ENCODE measurements at places on chromosomes 2 and 18.

DNA sequence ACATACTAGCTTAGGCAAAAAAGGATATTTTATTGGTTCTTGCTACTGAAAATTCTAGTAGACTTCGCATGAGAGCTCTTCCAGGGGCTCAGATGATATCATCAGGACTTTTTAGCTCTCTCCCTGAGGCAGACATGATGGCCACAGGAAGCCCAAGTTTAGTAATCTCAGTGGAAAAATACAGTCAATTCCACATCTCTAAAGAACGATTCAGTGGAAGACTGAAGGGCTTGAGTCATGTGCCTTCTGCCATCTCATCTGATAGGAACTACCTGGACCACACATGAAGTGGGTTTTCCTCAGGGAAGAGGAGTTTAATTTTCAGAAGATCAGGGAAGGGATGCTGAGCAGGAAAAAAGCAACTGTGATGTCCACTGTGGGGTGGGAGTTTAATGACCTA, 117.3 kb downstream of the TTC27 start:
- no peak for DNase-seq

DNA sequence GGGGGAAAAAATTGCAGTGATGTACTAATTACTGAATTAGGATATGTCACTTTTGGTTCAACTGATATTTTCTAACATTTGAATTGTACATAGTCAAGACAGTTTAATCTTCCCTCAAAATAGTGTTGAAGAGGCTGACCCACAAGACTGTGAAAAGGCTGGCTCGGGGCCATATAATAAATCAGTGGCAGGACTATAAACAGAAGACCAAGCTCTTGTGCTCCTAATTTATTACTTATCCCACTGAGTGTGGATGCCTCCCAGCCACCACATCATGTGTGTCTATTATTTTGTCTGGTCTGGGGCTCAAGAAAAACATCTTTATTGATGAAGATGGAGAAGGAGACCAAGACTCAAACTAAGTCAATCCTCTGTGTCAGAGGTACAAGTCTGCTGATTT, 64.4 kb downstream of the PLEKHM3 start:
- no peak for DNase-seq

- DNase-seq: no peak
Measured at GRCh38 chr2:175057078-175057685, 52.0 kb upstream of the CHN1 start.

DNA sequence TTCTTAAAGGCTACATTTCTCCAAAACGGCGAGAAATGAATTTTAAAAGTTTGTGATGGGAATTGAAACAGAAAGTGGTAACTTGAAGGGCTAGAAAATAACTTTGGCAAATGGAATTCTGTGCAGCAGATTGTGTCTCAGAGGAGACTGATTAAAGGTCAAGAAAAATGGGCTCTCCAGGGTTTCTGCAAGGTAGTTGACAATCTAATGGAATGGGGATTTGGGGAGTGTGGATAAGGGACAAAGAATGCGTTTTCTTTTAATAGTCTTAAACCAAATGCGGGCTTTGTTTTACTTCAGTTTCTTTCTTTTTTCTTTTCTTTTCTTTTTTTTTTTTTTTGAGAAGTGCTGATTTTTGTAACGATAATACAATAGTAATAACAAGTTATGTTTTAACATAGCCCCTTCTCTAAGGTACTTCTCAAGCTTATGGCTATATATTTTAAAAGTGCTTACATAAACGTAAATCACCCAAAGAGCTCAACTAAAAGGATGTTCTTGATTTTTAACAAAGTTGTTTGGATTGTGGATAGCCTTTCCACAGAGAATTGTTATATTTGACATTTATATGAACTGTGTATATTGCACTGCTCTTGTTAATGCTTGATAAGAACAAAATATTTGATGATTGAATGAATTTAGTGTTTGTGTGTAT, 36.6 kb downstream of the CAMKMT start:
- DNase-seq: no peak

GRCh38 chr2:152304836-152305235, 30.1 kb upstream of the FMNL2 start:
- DNase-seq: no peak
